Activated T-helper 1 cell treated with anti-CD3 and anti-CD28 coated beads, Interleukin-12 subunit alpha, Interleukin-12 subunit beta, Interleukin-2, Interleukin-4 antibody, amounts not matched to agents 30 ng/mL and 10 ng/mL and 1 ng/mL, durations not matched to agents 14 hours and 24 hours and 36 hours (primary cell): ENCODE measurements at places on chromosomes 2 and 18.

DNA sequence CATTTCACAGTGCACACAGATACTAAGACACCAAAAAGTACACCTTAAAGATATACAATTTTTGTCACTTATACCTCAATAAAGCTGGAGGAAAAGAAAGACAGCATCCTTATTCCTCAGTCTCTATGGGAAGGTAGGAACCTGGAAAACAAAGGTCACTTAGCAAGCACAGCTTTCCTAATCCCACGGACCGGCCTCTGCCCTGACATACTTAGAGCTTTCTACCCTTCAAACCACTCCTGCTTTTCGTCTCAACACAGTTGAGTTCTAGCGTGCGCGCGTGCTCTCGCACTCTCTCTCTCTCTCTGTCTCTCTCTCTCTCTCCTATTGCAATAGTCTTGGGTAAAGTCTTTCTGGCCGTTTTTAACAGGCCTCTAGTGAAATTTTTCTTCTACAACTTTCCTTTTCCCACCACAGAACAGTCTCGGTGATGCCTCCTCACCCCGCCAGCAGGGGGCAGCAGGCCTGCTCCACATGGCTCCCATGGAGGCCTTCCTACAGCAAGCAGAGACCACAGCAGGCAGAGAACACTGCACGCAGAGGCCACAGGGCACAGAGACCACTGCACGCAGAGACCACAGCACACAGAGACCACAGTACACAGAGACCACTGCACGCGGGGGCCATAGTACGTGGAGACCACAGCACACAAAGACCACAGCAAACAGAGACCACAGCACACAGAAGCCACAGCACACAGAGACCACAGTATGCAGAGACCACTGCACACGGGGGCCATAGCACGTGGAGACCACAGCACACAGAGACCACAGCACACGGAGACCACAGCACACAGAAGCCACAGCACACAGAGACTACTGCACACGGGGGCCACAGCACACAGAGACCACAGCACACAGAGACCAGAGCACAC lies 106.9 kb downstream of the FBXO15 start:
- DNase-seq: peak; percentile 62

GRCh38 chr2:211093743-211094303 lies 537.4 kb downstream of the CPS1 start:
- DNase-seq: no peak

DNA sequence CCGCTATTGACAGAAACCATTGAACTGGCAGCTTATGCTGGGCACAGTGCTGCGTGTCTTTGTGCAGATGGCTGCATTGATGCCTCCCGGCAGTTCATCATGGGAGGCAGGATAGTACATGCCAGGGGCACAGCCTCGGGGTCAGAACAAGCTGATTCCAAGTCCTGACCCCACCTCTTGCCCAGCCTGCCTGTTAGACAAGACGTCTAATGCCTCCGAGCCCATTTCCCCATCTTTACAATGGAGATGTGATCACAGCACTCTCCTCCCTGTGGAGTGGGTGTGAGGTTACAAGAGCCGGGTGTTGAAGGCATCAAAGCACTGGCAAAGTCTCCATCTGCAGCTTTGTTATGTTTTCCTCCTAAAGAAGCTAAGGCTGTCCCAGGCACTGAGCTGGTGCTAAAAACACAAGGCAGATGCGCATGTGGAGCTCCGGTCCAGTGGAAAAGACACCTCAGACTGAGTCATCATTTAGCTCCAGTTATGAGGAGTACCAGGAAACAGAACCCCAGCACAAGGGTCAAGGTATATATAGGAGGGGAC lies 125.7 kb upstream of the EPAS1 start:
- DNase-seq: no peak

- DNase-seq: no peak
Observed at GRCh38 chr2:144785253-144785652, 265.3 kb upstream of the ZEB2 start.

DNA sequence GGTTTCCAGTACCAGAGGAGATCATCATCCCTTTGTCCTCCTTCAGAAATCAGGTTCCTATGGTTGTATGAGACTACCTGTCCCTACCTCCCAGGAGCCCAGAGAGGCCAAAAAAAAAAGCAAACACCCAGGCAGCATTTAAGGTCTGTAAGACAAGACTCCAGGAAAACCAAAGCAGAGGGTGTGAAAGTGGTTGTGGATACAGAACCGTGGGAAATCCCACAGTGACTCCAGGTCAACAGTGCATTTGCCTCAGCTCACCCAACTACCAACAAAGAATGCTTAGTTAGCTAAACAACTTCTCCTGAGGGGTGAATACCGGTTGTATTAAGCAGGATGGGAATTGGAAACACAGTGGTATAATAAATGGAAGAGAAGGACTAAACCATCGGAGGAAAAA lies 83.6 kb downstream of the LBH start:
- no peak for DNase-seq

- DNase-seq: no peak
Observed at GRCh38 chr18:77905011-77905410, 655.4 kb downstream of the GALR1 start.

DNA sequence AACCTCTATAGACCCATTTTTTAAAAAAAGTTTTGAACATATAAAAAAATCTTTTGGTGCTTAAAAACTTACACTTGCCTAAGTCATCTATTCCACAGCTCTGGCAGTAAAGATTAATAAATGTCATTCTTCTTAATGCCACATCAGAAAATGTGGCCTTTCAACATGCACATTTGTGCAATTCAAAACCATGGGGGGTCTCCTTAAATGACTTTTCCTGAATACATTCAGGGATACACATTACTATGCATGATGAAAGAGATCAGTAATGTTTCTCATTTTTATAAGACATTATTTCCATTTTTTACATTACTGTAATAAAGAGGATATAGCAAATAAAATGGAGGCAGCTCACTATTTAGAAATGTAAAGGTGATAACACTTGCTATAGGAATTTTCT lies 142.3 kb downstream of the RBM43 start:
- DNase-seq: no peak

DNA sequence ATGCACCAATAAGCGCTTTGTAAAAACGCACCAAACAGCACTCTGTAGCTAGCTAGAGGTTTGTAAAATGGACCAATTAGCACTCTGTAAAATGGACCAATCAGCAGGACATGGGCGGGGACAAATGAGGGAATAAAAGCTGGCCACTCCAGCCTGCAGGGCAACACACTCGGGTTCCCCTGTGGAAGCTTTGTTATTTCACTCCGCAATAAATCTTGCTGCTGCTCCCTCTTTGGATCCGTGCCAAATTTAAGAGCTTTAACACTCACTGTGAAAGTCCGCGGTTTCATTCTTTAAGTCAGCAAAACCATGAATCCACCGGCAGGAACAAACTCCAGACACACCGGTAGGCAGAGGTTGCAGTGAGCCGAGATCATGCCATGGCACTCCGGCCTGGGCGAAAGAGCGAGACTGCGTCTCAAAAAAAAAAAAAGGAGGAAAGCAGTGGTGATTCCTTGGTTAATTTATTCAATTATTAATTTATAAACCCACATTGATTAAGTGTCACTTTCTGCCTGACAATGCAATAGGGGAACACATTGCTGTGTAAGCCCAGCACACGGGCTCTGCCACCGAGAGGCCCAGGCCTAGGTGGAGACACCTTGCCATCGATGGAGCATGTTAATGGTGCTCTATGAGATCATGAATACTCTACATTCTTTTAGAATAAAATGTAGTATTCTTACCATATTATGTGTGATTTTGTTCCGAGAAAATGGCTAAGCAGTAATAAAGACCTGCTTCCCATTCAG lies 687.6 kb upstream of the HS6ST1 start:
- DNase-seq: no peak

- no peak for DNase-seq
Observed at GRCh38 chr2:239678186-239678490, 277.3 kb upstream of the HDAC4 start.

DNA sequence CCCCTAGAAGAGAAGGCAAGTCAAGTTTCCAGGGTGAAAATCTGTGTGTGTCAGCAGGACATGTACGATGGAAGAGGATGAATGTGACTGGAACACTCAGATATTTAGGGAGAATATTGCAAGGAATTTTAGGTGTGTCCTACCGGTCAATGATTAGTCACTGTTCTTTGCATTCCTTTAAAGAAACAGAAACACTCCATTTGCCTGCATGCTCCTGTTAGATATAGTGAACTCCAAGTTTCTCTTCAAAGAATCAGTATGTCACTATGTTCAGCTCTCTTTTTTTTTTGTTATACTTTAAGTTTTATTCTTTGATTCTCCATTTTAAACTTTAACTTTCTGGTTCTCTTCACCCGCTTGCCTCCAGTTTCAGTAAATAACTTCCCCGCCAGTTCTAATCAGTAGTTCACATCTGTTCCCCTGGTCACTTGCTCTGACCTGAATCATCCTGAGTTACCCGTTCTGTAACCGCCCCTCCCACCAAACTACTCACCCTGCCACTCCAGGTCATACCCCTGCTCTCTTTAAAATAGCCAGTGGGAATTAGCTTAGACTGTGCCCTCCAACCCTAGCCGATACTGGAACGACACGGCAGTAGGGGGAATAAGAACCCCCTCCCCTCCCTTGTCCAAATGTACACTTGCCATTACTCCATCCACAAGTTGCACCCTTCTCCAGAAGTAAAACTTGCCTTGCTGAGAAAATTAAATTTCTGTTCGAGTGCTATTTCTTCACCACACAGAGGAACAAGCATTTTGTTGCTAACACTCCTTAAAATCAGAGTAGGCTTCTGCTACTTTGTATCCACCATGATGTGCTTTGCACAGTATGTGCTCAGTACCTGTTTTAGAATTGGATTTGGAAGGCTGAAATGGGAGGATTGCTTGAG lies 268.4 kb downstream of the METTL4 start:
- no peak for DNase-seq

- no peak for DNase-seq
Observed at GRCh38 chr18:7255643-7256042, 24.8 kb downstream of the LRRC30 start.

DNA sequence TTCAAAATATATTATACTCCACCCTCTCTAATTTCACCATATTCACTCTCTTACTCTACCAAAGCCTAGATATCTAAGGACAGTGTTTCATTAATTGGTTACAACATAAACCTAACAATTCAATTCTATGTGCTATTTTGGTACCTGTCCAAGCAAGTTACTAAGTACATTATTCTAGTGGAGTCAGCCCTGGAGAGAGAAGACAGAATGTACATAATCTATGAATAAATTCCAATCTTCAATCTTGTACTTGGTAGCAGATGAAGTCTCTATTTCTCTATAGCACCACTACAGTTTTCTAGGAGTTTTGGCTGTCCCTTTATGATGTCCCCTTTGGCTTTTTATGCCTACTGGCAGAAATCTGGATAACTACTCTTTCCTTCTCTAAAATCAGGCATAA lies 27.6 kb downstream of the NMUR1 start:
- no peak for DNase-seq

DNA sequence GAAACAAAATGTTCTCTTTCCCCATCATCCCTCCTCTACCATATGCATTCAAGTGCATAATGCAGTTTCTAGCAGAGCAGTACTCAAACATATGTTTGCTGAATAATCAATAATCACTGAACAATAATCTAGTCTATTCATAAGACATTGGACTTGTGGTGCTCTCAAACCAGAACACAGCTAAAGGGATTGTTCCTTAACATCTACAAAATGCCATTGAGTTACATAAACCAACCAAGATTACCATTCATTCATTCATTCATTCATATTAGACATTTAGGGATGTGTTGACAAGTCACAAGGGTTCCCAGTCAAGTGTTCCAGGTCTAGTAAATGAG lies 3.9 kb downstream of the CLHC1 start:
- DNase-seq: no peak

GRCh38 chr18:3782901-3783300 lies 332.9 kb downstream of the TGIF1 start:
- no peak for DNase-seq

DNA sequence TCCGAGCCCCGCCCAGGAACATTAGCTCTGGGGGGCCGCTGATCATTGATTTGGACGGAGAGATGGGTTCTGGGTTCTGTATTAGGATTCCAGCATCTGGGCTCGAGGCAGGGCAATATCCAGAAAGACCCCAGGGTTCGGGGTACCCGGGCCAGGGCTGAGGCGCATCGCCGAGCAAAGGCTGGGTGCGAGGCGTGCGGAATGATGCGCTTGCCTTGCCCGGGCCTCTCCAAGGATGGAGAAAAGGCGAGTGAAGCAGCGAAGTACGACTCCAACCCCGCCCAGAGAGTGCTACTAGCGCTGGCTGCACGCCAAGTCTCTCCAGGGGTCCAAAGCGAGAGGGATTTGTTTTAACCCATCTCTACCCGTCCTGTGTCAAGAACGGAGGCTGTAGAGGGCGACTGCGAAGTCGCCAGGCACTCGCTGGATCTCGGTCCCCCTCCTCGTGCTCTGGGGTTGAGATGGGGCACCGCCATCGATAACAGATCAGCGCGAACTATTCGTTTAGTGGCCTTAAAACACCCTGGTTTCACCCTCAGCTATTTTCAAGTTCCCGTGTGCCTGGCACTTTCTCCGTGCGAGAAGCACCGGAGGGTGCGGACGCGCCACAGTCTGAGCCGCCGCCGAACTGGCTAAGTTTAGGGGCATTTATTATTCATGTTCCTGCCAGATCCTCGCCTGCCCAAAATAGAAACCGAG lies 1.9 kb downstream of the ADCYAP1 start:
- DNase-seq: no peak

- no peak for DNase-seq
Observed at GRCh38 chr2:156553714-156554442, 117.7 kb downstream of the GPD2 start.

- DNase-seq: no peak
Observed at GRCh38 chr2:116718451-116718850, 1096.0 kb upstream of the DDX18 start.

DNA sequence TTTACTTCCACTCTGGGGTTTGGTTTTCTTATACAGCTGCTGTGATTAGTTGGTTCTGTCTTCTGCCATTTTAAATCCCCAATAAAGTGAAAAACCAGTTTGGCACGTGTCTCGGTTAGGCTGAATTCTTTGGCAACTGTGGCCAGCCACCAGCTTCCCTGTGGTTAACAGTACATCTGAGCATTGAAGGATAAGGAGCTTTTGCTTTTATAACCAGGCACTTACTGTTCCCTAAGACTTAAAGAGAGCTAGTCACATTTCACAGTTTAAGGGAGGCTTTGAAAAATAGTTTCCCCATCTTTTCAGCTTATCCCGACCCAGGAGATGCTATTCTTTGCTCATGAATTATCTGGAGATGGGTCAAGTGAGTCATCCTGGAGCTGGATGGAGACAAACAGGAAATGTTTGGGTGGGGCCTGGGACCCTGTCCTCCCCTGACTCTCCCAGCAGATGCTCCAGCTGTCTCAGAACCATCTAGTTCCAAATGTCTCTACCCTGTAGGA lies 57.3 kb upstream of the EML6 start:
- DNase-seq: no peak
